Lung microvascular endothelial cell (primary cell): ENCODE measurements at places on chromosomes 2 and 18. TPM values are rescaled to one million over a fixed set of nuclear protein-coding genes. Genes with fewer than 3 reads are reported as not detected.

- DNase-seq, result no peak
Measured at GRCh38 chr2:74367789-74368188, 12.3 kb downstream of the DCTN1 start.

AGXT gene
- not detected in 2 replicates for total RNA-seq

SLC39A10 gene
- 20.7 and 27.2 TPM in 2 replicates for total RNA-seq

DNA sequence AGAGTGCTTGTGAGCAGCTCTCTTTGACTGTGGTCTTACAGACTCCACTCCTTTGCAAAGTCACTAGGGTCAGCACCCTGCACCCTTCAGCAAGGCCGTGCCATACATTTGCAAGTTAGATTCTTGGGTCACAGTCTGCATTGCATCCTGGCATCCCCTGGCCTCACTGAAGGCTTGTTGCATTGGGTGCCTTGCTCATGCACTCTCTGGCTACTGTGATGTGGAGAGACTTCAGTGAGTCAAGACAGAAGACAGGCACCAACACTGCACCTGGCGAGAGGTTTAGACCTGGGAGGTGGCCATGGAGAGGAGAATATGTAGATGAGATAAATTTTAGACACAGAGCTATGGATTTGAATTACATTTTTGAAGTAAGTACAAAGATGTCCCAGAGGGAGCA is 146.4 kb upstream of the COPS8 start:
- no peak for DNase-seq

GRCh38 chr2:236055471-236055870 is 112.7 kb downstream of the GBX2 start:
- no peak for DNase-seq

GRCh38 chr18:56702946-56703345 is 51.8 kb downstream of the WDR7 start:
- peak; percentile 55 for DNase-seq

- peak; percentile 96 for DNase-seq
Measured at GRCh38 chr2:209495855-209496585, 72.2 kb downstream of the MAP2 start.

DNA sequence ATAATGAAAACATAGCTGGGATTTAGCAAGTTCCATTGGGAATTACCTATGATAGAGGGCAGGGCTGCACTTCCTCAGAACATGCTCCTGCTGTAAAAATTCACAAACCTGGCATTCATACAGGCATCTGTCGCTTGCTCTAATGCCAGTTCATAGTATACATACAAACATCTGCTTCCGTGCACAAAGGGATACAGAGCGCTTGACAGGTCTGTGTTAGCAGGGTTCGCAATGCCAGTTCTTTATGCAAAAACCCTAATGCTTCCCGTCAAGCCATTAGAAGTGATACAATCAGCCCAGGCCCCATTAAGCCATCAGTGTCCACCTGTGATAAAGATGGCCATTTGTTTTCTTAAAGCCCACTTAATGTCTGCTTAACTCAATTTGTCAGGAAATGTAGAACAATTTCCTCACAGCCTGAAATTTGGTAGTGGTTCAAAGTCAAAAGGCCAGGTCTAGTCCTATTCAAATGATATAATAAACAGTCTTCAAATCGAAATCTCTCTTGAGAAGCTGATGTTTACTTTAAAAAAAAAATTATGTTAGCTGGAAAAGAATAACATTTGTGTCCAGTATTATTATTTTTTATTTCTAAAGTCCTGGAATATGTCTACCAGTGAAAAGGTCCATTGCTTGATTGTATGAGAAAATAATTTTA is 556.3 kb downstream of the ARHGAP15 start:
- no peak for DNase-seq
